ENCODE measurements at places on chromosomes 1 and 21. TPM values are rescaled to one million over a fixed set of nuclear protein-coding genes. Genes with fewer than 3 reads are reported as not detected.

- H3K27me3 ChIP-seq: peaks cover 12% of the 10 kb centered on the region
- H3K4me3 ChIP-seq: no peak overlapping the region
- no peak overlapping the region for H3K27ac ChIP-seq
- H3K36me3 ChIP-seq: no peaks in the 10 kb centered on the region
Observed at GRCh38 chr1:204705888-204706837, 20.6 kb upstream of the LRRN2 start.

DNA sequence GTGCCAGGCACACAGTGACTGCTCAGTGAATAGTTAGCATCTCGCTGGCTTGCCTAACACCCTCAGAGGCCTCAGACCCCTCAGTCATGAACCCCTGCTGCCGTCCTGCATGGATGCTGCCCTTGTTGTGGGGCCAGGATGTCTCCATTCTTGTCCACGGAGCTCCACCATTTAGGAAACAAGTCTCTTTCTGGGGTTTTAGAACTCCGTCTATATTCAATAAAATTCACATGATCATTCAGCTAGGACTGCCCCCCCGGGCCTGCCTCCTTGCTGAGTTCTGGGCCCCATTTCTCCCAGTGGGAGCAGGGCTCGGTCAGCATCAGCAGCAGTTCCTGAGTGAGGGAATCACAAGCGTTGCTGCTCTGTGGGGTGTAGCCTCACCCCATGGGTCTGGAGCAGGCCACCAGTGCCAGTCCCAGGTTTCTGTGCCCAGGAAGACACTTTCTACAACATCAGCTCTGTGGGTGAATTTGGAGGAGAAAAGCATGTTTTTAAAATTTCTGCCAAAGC, 134.1 kb downstream of the RHOU start:
- H3K4me1 ChIP-seq: peaks cover 50% of the 10 kb centered on the region
- no peak overlapping the region for H3K27ac ChIP-seq
- DNase-seq: no peak
- no peak overlapping the region for H3K4me3 ChIP-seq
- no peaks in the 10 kb centered on the region for H3K36me3 ChIP-seq

Gene CDC20
- 22.0 TPM for polyA plus RNA-seq

Gene FCGR3A
- polyA plus RNA-seq: 1.3 TPM

DNA sequence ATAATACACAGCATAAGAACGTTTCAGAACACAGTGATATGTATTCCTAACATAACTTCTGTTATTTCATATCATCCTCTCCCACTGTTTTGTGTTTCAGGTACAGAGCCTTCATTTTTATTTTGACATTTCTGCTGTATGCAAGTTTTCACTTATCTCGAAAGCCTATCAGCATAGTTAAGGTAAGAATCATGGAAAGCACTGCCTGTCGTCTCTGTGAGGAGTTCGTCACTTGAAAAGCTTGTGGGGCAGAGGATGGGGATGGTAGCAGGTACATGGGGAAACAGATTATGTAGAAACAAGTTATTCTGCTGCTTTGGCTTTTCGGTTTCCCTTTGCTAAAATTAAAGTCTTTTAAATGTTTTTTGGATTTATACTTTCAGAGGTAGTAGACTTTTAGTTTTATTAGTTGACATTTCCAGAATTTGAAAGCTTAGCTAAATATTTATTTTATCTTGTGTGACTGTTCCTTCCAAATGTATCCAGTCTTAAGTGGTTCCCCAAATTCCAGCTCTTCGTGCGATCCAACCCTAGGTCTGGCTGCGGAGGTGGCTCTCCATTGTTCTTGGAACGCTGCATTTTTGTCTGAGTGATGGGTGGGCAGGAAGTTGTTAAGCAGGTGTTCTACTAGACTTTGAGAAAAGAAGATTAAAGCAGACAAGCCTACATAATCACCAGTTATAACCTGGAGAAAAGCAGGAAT, 12.2 kb downstream of the SLC37A1 start:
- no peak overlapping the region for H3K27ac ChIP-seq
- H3K4me3 ChIP-seq: no peak overlapping the region
- H3K4me1 ChIP-seq: peaks cover 31% of the 10 kb centered on the region

Gene BATF3
- polyA plus RNA-seq: 1.6 TPM

GRCh38 chr1:153734396-153735089, 6.7 kb downstream of the INTS3 start:
- H3K4me3 ChIP-seq: no peak overlapping the region
- no peak for DNase-seq
- no peaks in the 10 kb centered on the region for H3K27me3 ChIP-seq

DNA sequence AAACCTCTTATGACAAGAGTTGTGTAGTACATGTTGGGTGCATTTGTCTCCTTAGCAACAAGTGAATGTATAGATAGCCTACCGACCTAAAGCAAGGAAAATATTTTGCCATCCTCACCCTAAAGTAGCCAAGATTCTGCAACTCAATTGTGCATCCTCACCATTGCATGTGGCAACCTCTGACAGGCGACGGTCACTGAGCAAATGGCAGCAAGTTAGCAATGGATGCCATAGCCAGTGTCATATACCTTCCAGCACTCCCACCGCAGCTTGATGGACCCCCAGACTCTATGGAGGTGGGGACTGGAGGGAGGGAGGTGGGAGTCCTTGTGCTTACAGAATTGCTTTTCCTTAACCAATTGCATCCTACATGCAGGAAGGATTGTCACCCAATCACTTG, 17.0 kb downstream of the PROX1 start:
- DNase-seq: no peak
- H3K27ac ChIP-seq: no peak overlapping the region
- H3K27me3 ChIP-seq: no peaks in the 10 kb centered on the region

DNA sequence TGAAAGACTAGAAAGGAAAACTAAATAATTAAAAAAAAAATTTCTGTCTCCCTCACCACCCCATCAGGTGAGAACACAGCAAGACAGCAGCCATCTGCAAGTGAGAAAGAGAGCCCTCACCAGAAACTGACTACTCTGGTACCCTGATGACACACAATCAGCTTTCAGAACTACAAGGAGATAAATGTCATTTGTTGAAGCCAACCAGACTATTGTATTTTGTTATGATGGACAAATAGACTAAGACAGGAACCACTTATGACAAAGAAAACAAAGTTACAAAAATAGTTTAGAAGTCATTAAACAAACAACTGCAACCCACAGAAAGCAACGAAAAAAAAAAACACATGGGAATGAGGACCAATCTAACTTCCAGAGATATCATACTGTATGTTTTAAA, 98.3 kb downstream of the FAF1 start:
- H3K4me1 ChIP-seq: no peaks in the 10 kb centered on the region
- H3K4me3 ChIP-seq: no peak overlapping the region
- H3K27me3 ChIP-seq: no peaks in the 10 kb centered on the region
- no peaks in the 10 kb centered on the region for H3K36me3 ChIP-seq
- no peak overlapping the region for H3K27ac ChIP-seq
- DNase-seq: no peak

Gene COL24A1
- 10.3 TPM for polyA plus RNA-seq

Gene DNASE2B
- 0.18 TPM for polyA plus RNA-seq

GRCh38 chr1:58062635-58063034, 483.9 kb downstream of the OMA1 start:
- no peak for DNase-seq
- H3K27me3 ChIP-seq: peaks cover 2% of the 10 kb centered on the region
- H3K27ac ChIP-seq: no peak overlapping the region
- H3K4me3 ChIP-seq: no peak overlapping the region
- H3K4me1 ChIP-seq: no peaks in the 10 kb centered on the region
- no peaks in the 10 kb centered on the region for H3K36me3 ChIP-seq

GRCh38 chr1:199725002-199725565, 302.4 kb upstream of the NR5A2 start:
- H3K4me1 ChIP-seq: no peaks in the 10 kb centered on the region
- no peaks in the 10 kb centered on the region for H3K27me3 ChIP-seq
- no peaks in the 10 kb centered on the region for H3K36me3 ChIP-seq
- no peak overlapping the region for H3K4me3 ChIP-seq

GRCh38 chr1:90850898-90851710, 134.0 kb upstream of the BARHL2 start:
- H3K27me3 ChIP-seq: peaks cover 30% of the 10 kb centered on the region
- H3K4me1 ChIP-seq: peaks cover 10% of the 10 kb centered on the region
- H3K36me3 ChIP-seq: no peaks in the 10 kb centered on the region
- DNase-seq: peak; percentile 85
- peak overlapping the region; percentile 60 for H3K4me3 ChIP-seq

DNA sequence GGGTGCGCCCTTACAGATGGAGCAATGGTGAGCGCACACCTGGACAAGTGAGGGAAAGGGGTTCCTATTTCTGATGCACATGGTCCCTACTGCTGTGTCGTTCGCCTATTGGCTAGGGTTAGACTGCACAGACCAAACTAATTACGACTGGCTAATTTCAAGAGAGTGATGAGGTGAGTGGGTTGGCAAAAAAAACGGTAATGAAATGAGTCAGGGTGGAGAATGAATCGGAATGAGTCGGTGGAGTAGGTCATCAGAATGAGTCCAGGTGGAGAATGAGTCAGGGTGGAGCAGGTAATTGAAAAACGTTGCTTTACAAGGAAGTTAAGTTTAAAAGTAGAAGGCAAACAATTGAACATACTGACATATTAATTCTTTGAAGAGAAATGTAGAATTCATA, 79.8 kb downstream of the WDR4 start:
- no peak overlapping the region for H3K27ac ChIP-seq
- H3K27me3 ChIP-seq: no peaks in the 10 kb centered on the region
- H3K4me3 ChIP-seq: no peak overlapping the region
- no peaks in the 10 kb centered on the region for H3K4me1 ChIP-seq
- DNase-seq: no peak

GRCh38 chr1:186655876-186656275, 24.3 kb downstream of the PTGS2 start:
- H3K27ac ChIP-seq: no peak overlapping the region
- H3K27me3 ChIP-seq: no peaks in the 10 kb centered on the region
- H3K4me1 ChIP-seq: no peaks in the 10 kb centered on the region

DNA sequence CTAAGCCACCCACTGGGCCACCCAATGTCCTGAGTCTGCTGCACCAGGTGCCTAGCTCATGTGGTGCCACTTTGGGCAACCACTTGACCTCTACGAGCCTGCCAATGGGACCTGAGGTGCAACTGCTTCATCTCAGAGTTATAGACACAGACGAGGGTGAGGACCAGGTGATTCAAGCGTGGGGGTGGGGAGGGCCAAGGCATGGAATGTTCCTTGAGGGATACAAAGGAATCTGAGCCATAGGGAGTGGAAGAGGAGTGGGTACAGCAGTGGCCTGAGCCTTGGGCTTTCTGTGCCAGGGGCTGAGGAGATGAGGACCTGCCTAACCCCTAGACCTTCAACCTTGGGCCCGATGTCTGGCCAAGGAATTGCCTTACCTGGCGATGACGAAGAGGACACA, 209.1 kb downstream of the GRIK3 start:
- no peaks in the 10 kb centered on the region for H3K4me1 ChIP-seq
- peaks cover 9% of the 10 kb centered on the region for H3K27me3 ChIP-seq
- no peak for DNase-seq
- no peaks in the 10 kb centered on the region for H3K36me3 ChIP-seq
- no peak overlapping the region for H3K27ac ChIP-seq
- H3K4me3 ChIP-seq: no peak overlapping the region

GRCh38 chr1:232954594-232955365, 4.4 kb downstream of the NTPCR start:
- DNase-seq: no peak
- H3K27ac ChIP-seq: no peak overlapping the region
- no peak overlapping the region for H3K4me3 ChIP-seq
- H3K36me3 ChIP-seq: peaks cover 23% of the 10 kb centered on the region

DNA sequence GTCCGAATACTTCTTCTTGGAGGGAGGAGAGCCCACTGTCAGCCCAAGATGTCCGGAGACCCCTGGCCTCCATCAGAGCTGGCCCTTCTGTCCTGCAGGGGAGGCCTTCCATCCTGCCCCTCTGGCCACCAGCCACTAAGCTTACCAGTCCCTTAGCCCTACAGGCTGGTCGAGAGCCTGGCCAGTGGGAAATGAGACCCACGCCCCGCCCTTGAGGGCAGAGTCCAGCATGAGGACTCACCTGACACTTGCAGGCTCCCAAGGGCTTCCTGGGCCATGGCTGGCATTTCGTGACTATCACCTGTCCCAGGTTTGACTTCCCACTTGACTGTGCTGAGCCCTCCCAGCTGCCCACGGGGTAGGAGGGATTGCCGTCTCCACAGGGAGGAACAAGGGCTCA, 361.8 kb upstream of the VAMP3 start:
- H3K4me1 ChIP-seq: no peaks in the 10 kb centered on the region
- DNase-seq: no peak
- H3K27me3 ChIP-seq: no peaks in the 10 kb centered on the region
- no peak overlapping the region for H3K27ac ChIP-seq
- no peaks in the 10 kb centered on the region for H3K36me3 ChIP-seq

DNA sequence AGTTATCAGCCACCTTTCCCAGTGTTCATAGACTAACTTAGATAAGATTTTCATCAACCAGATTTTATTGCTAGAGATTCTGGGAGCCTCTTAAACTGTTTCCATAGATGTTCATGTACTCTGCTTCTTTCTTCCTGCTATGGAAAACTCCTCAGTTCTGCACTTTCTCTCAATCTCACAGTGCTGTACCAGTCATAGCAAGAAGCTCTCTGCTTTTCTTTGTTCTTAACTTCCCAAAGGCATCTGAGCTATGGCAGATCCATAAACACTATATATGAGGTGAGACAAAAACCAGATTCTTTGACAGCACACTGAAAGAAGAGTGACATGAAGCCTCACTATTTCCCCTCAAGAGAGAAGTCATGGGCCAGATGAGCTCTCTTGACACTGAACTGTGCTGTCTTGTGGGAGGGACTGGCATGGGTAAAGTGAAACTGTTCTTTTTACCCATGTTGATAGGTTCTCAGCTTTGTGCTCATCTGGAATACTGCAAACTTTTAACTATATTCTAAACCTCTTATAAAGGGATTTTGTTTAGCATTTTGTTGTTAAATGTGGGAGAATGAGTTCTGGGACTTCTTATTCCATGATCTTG, 64.2 kb upstream of the LYPLAL1 start:
- no peaks in the 10 kb centered on the region for H3K4me1 ChIP-seq
- no peak overlapping the region for H3K27ac ChIP-seq
- no peaks in the 10 kb centered on the region for H3K27me3 ChIP-seq

DNA sequence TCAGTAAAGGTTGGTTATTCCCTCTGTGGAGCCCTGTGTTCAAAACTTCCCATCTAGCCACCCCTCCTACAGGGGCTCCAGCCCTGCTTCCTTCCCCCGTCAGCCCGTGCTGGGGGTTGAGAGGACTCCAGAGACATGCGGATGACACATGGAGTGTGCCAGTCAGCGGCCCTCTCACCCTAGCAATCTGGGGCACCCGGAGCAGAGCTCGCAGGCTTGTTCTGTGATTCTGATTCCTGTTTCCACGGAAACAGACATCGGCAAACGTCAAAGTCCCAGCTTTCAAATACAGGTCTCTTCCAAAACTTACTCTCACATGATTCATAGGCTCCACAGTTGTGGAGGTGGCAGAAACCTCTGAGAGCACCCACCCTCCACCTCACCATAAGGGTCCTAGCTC, 9.8 kb upstream of the SSBP3 start:
- no peak for DNase-seq
- H3K4me1 ChIP-seq: peaks cover 8% of the 10 kb centered on the region
- peaks cover 7% of the 10 kb centered on the region for H3K27me3 ChIP-seq
- no peaks in the 10 kb centered on the region for H3K36me3 ChIP-seq
- no peak overlapping the region for H3K27ac ChIP-seq
- H3K4me3 ChIP-seq: no peak overlapping the region
